NCI-H187 treated with DMSO at 0.1 percent for 48 hours (cell line): ENCODE measurements at places on chromosomes 11 and 22.

- no peak for DNase-seq
Measured at GRCh38 chr22:45799291-45799690, 127.7 kb downstream of the ATXN10 start.

GRCh38 chr11:68523743-68524142 is 63.2 kb downstream of the PPP6R3 start:
- no peak for DNase-seq

DNA sequence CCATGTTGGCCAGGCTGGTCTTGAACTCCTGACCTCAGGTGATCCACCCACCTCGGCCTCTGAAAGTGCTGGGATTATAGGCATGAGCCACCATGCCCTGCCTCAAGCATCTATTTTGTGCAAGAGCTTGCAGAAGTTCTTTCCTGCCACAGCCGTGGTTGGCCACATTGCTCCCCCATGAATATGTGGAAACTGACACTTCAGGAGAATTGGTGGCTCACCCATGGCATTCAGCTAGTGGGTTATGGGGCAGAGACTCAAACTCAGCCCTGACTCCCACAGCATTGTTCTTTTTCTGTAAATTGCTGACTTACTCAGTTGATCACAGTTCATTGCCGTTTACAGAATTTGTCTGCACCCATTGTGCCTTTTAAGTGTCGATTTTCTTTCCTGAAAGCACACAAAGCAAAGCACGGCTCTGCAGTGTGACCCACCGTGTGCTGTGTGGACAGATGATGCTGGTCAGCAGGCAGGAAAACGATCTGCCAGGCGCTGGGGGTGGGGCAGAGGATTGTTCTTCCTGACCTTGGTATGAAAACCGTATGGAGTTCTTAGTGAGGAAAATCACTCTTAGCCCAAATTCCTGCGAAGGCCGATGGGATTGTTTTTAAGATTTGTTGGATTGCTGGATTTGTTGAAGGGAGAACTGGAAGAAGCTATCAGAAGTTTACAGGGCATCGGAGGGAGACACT is 115.6 kb downstream of the PTPRJ start:
- no peak for DNase-seq

GRCh38 chr11:813456-814096 is 3.8 kb downstream of the RPLP2 start:
- no peak for DNase-seq

DNA sequence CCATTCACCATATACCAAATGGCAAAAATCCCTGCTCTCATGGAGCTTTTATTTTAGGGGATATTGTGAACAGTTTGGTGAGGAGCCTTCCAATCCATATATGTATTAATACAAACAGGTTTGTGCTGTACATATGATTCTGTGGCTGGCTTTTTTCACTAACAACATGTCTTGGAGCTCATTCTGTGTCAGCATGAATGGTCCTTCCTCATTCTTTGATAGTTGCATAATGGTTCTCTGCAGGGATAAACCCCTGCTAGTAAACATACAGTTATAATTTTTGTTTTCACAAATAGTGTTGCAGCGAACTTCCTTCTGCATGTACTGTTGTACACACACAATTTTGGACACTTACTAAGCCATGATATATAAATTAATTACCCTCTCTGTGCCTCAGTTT is 8.3 kb downstream of the PRR5L start:
- no peak for DNase-seq

DNA sequence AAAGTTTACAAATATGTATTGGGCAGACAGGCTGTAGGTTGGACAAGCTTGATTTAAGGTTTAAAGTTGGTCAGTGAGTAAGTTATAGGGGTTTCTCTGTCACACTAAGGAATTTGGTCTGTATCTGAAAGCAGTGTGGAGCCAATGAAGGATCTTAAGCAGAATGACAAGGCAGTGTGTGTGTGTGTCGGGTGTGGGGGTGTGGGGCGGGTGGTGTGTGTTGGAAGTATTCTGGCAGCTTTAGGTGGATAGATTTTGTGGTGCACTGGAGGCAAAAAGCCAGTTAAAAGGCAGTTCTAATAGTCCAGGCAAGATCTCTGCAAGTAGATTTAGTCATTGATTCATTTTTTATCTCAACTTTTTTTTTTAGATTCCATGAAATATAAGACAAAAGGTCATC is 1006.8 kb upstream of the CCDC90B start:
- no peak for DNase-seq

DNA sequence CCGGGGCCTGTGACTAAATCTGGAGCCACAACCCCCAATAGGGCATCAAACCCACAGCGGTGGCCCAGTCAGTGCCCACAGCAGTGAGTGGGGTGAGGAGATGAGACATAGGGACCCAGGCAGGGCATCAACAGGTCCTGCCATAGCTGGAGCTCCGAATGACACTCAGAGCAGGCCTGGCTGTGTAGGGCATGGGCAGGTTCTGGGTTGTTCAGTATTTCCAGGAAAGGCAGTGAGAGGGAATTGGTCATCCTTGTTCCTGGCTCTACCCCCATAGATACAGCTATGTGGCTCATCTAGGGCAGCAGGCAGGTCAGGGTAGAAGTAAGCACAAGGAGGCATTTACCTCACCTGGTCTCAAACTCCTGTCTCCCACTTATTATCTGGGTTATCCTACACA is 126.6 kb downstream of the BUD13 start:
- no peak for DNase-seq

DNA sequence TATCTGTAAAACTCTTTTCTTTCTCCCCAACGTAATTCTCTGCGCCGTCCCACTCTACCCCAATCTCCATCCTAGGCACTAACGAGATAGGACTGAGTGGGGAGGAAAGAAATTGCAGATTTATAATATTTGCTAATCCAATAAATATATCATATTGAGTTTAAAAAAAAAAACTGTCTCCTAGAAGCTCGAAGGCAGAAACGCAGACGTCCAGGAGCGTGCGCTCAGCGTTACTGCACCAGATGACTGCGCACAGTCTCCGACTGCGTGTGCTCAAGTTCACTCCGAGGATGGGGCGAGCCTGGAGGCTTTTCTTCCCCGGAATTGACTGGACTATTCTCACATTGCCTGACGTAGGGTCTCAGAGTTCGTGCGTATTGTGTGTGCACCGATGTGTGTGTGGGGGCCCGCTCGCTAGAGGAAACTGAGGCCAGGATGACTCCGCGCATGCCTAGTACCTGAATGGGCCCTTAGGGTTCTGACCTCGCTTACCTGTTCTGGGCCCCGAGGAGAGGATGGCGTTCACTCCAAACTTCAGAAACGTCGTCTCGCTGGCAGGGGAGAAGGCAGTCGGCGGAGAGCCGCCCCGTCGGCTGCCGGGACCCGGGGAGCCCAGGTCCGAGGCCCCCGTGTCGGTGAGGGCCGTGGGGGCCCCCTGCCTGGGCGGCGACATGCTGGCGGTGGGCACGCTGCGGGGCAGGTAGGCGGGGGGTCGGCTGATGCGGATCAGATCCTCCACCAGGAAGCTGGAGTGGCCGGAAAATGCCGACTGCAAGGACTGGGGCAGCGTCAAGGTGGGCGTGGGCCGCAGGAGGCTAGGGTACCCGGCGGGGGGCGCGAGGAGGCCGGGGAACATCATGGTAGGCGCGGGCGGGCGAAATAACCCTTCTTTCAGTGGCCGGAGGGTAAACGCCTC is 551 bp downstream of the DBX1 start:
- DNase-seq: no peak

- DNase-seq: no peak
Measured at GRCh38 chr11:88619656-88620385, 282.3 kb upstream of the CTSC start.

- DNase-seq: no peak
Measured at GRCh38 chr11:110011595-110011994, 81.6 kb upstream of the ZC3H12C start.

DNA sequence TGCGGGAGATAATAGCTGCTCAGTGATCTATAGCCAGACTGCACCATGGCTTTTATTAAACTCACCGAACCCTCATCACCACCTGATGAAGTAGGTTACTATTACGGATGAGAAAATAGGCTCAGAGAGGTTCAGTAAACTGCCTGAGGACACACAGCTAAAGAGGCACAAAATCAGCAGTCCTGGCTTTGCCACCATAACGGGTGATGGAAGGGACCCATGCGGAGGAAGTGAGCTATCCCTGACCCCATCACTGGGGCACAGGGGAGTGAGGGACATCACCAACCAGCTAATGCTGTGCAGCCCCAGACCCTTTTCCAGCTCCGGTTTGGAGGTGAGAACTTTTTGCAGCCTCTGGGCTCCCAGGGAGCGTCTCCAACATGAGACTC is 7.3 kb upstream of the DERL3 start:
- no peak for DNase-seq

DNA sequence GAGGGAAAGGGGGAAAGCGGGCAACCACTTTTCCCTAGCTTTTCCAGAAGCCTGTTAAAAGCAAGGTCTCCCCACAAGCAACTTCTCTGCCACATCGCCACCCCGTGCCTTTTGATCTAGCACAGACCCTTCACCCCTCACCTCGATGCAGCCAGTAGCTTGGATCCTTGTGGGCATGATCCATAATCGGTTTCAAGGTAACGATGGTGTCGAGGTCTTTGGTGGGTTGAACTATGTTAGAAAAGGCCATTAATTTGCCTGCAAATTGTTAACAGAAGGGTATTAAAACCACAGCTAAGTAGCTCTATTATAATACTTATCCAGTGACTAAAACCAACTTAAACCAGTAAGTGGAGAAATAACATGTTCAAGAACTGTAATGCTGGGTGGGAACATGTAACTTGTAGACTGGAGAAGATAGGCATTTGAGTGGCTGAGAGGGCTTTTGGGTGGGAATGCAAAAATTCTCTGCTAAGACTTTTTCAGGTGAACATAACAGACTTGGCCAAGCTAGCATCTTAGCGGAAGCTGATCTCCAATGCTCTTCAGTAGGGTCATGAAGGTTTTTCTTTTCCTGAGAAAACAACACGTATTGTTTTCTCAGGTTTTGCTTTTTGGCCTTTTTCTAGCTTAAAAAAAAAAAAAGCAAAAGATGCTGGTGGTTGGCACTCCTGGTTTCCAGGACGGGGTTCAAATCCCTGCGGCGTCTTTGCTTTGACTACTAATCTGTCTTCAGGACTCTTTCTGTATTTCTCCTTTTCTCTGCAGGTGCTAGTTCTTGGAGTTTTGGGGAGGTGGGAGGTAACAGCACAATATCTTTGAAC is 6.8 kb downstream of the MALAT1 start:
- no peak for DNase-seq

GRCh38 chr11:40293655-40294348 is 1165.7 kb downstream of the LRRC4C start:
- peak; percentile 80 for DNase-seq

- DNase-seq: no peak
Measured at GRCh38 chr11:115924744-115925567, 420.7 kb upstream of the CADM1 start.

DNA sequence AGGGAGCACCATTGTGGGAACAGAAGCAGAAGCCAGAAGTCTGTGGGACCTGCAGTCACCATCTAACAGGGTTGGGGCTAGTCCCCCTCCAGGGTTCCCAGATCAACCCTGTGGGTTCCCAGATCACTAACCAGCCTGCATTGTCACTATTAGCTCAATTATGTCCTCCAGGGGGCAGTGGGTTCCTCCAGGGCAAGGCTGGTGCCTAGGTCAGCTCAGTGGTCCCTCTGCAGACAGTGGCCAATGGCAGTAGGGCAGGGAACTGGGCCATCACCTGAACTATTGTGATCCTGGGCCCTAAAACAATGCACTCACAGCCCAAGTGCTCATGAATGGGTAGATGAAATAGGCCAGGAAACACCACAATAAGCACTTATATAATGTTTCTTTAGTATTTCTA is 18.8 kb upstream of the PRSS23 start:
- no peak for DNase-seq

GRCh38 chr11:34721646-34722045 is 100.8 kb downstream of the EHF start:
- DNase-seq: no peak

- DNase-seq: no peak
Measured at GRCh38 chr11:75339685-75340409, 11.6 kb downstream of the ARRB1 start.

GRCh38 chr22:37461961-37462360 is 24.2 kb downstream of the MFNG start:
- DNase-seq: no peak

DNA sequence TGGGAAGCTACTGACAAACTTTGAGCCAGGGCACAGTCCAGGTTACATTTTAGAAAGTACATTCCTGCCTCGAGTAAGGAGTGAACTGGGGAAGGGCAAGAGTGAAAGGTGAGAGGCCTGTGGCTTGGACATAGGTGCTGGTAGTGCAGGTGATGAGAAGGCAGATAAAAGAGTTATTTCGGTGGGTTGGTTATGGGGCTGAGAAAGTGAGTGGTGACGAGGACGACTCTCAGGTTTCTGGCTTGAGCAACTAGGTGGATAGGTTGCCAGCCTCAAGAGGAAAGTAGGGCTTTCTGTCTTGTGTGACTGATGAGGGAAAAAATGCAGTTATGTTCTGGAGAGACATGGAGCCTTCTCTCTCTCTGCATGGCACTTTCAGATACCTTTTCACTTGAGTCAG is 3.7 kb downstream of the POLR2F start:
- DNase-seq: no peak

DNA sequence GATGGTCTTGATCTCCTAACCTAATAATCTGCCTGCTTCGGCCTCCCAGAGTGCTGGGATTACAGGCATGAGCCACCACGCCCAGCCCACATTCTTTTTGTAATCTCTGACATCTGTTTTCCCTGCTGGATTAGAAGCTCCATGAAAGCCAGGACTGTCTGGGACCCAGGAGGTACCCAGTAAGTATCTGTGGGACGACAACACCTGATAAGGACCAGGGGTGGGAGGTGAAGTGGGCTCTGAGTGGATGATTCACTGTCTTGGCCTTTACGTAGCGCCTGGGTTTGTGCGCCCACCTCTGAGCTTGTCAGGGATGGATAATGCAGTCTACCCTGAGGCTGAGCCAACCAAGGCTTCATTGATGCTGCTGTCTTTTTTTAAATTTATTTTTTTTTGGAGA is 118.8 kb downstream of the ABTB2 start:
- DNase-seq: no peak

- no peak for DNase-seq
Measured at GRCh38 chr11:60905551-60906113, 753 bp downstream of the PRPF19 start.

DNA sequence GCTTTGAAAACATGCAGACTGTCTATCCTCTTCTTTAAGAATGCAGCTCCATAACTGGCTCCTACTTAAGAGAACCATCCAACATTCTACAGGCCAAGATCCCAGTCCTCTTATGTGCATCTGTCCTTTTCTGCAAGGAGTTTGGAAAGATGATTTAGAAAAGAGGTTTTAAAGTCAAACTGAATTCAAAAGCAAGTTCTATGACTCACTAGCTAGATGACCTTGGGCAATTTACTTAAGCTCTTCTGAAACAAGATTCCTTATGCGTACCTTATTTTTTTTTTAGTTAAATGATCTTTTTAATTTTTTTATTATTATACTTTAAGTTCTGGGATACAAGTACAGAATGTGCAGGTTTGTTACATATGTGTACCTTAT is 29.2 kb downstream of the GUCY1A2 start:
- no peak for DNase-seq
